ENCODE measurements at places on chromosomes 5 and 9.

DNA sequence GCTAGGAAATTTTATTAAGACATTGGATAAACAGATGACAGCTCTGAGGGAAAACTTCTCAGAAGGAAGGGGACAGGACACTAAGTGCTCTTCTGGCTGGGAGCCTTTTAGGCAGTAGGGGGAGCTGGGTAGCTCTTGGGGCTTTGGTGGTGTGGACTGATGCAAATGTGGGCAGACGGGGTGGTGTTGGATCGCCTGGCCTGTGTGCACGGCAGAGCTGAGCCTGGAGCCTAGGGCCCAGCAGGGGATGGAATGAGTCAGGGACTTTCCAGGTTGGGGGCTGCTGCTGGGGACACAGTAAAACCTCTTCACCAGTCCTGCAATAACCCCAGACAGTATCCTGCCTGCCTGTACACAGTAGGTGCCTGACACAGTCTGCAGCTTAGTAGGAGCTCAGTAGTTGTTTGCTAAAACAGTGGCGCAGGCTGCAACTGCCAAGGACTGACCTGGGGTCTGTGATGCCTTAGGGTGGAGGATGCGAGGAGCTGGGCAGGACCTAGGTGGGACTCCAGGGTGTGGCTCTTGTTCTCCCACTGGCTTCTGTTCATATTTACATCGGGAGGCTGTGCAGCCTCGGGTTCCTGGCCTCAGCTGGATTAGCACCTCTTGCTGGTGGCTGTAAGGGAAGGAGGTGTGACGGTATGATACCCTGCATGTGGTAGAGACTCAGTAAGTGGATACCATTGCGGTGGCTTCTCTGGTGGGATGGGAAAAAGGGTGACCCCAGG, 83.8 kb downstream of the DAB2IP start:
- DNase-seq, result no peak

GRCh38 chr9:38058452-38059232, 10.4 kb downstream of the SHB start:
- DNase-seq, result no peak

DNA sequence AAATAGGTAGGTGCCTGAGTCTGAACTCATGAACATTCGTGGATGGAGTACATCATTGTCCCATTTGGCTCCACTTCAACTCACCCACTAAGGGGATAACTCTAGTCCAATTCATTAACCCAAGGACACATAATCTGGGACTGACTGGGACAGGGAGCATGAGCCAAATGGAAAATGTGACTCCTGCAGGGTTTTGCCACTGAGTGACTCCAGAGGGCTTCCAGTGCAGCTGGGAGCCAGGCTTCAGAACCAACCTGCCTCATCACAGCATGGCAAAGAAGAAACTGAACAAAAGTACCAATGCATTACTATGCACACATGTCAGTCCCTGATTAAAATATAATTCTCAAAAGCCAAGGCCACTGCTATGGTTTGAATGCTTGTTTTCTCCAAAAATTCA, 159.7 kb upstream of the SNX2 start:
- no peak for DNase-seq

DNA sequence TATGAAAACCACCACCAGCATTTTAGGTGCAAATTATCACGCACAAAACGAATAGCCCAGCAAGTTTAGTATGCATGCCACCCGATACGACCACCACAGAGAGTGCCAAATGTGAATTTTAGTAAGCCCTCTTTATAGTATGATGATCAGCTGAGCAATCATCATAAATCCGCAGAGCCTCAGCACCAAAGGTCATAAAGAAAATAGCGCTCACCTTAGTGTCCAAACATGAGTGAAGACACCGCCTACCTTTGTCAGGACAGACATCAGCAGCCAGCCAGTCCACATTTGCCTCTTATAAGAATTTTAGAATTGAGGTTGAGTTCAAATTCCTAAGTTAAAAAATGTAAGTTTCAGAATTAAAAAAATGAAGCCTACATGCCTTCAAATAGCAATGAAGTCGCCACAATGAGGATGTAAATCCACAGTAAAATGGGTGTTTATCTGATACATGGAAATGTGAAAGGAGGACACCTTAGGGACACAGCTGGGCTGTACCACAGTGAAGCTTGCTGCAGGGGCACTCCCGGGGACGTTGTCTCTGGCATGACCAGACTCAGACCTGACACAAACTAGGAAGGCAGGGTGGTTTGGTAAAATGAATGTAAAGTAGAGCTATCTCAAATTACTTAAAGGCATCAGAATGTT, 149.0 kb downstream of the AUH start:
- no peak for DNase-seq

DNA sequence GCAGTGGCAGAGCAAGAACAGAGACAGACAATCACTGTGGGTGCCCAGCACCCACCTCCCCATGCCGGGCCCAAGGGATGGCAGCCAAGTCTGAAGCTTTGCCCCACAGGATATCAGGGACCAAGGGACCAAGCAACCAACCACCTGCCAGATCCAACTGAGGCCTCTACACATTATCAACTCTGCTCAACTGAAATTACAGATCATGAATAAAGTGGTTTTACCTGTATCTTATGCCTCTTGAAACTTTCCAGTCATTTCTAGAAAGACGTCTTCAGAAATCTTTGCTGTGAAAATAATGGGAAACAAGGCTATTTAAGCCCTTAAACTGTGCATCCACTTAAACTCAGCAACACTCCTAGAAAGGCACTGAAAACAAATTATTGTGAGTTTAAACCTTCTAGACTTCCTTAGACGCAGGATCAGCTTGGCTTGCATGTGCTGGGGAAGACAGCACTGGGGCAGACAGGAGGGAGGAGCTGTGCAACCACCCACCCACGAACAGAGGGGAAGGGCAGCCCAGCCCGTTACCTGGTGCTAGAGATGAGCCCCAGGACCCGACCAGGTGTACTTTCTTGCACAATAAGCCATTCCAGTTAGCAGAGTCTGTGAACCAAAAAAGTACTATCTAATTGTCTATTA, 80.0 kb downstream of the SEMA4D start:
- no peak for DNase-seq

DNA sequence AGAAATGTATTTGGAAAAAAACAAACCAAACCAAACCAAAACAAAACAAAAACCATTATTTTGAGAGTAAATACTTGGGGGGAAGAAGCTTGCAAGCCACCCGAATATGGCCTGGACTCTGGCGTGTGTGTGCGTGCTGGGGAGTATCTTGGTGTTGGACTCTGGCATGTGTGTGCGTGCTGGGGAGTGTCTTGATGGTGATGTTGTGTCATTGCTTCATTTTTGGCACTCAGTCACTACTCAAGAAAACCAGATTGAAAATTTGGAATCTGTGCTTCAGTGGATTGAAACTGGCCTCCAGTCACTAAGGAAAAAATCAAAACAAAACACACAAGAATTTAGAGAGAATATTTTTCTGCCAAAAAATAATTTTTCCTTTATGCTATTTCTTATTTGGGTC, 76.1 kb downstream of the ARRDC3 start:
- DNase-seq, result no peak
